ENCODE measurements at places on chromosomes 1 and 21.
A peak's percentile ranks its signal among the peaks of the same experiment; 100 is the strongest.

- no peak for DNase-seq
Measured at GRCh38 chr1:29249951-29250581, 13.7 kb downstream of the PTPRU start.

GRCh38 chr1:169390303-169390702, 22.3 kb downstream of the BLZF1 start:
- no peak for DNase-seq

DNA sequence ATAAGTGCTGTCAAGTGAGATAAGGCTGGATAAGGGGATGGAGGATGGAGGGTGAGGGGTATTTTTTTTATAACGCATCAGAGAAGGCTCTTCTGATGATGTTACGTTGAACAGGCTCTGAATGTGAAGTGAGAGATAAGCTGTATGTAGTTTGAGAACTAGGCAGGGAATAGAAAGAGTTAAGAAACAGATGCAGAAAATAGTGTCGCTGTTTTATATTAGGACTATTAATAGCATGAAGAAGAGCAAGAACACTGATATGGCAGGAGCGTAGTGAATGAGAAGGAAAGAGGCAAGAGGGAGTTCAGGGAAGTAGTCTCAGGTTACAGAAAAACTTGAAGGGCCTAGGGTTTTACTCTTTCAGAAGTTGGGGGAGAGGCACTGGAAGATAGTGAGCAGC, 59.8 kb downstream of the GPR88 start:
- DNase-seq, result no peak

GRCh38 chr21:42123219-42123908, 52.2 kb downstream of the UMODL1 start:
- DNase-seq, result no peak

- DNase-seq, result no peak
Measured at GRCh38 chr1:173485401-173485800, 8.3 kb downstream of the PRDX6 start.

- no peak for DNase-seq
Measured at GRCh38 chr1:62343911-62344310, 24.7 kb upstream of the KANK4 start.

GRCh38 chr1:36150296-36151133, 1.2 kb upstream of the TRAPPC3 start:
- peak; percentile 95 for DNase-seq

DNA sequence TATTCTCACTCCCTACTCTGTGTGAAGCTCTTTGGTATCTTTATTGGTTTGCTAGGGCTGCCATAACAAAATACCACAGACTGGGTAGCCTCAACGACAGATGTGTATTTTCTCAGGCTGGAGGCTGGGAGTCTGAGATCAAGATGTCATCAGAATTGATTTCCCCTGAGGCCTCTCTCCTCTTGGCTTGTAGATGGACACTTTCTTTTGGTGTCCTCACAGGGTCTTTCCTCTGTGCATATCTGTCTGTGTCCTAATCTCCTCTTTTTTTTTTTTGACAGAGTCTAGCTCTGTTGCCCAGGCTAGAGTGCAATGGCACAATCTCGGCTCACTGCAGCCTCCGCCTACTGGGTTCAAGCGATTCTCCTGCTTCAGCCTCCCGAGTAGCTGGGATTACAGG, 71.4 kb upstream of the KCNJ6 start:
- DNase-seq, result no peak

- DNase-seq, result no peak
Measured at GRCh38 chr1:180956028-180956640, 43.4 kb downstream of the KIAA1614 start.

DNA sequence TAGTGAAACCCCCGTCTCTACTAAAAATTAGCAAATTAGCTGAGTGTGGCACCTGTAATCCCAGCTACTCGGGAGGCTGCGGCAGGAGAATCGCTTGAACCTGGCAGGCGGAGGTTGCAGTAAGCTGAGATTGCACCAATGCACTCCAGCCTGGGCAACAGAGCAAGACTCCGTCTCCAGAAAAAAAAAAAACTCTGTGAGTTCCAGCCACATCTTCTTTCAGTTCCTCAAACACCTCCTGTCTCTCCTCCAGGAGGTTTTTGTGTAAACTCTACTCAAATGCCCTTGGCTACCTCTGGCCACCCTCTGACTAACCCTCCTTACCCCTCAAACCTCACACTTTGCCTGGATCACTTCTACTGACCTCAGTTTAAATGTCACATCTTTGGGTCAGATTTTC, 38.1 kb downstream of the RCSD1 start:
- no peak for DNase-seq

DNA sequence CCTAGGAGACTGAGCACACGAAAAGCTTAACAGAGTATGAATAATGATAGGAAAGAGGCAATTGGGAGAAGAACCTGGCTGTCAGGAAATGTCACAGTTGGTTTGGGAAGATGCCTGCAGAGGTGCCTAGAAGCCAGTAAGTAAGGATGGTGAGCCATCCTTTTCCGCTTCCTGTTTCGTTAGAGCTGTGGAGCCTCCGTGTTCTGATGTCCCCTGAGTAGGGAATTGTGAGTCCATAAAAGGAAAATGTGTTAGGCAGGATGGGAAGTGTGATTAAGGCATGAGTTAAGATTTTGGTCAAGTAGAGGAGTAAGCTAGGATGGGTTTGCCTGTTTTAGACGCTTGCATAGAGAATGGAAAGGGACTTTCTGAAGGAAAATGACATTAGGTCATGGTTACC, 9.0 kb downstream of the CLIC4 start:
- no peak for DNase-seq

DNA sequence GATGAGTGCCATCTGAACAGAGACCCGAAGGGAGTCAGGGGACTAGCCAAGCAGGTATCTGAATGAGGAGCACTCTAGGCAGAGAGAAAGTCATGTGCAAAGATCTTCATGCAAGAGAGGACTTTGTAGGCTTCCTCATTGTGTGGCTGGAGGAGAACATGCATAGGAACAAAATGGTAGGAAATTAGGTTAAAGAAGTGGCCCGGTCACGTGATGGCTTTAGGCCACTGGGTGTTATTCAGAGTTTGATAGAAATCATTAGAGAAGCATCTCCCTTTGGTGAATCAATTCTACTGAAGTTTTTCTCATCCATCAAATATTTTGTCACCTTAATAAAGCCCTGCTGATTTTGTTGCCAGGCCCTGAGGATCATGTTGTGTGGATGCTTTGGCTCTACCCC, 45.8 kb upstream of the KCTD3 start:
- no peak for DNase-seq

- no peak for DNase-seq
Measured at GRCh38 chr1:14083277-14083676, 383.3 kb downstream of the PRDM2 start.

DNA sequence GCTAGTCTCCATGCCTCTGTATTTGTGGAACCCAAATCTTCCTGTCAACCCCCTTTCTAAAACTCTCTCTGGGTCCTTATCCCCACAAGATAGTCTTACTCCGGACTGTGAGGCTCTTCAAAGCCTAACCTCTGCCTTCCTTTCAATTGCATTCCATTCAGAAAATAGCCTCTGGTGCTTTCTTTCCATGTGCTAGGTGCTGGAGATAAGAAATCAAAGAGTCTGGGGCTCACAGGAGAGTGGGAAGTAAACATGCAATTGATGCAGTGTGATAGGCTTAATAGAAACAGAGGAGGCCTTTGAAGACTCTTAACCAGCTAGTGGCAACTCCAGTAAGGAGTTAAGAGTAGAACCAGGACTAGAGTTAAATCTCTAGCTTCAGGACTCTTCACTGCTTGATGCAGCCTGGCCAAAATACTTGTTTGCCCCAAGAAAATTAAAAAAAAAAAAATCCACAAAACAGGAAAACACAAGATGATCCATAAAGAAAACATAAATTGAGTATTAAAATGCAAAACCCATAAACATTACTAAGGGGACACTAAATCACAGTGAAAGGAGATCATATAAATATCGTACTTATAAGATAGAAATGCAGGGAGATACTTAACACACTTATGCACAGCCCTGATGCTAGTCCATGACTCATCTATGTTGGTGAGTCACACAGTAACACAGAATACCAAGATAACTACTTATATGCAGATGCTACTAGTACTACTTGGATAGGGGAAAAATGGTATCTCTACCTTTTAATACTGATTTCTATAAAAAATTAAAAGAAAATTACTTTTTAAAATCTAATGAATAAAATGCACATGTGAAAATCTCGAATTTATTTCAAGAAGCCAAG, 341.5 kb downstream of the KCNH1 start:
- no peak for DNase-seq

DNA sequence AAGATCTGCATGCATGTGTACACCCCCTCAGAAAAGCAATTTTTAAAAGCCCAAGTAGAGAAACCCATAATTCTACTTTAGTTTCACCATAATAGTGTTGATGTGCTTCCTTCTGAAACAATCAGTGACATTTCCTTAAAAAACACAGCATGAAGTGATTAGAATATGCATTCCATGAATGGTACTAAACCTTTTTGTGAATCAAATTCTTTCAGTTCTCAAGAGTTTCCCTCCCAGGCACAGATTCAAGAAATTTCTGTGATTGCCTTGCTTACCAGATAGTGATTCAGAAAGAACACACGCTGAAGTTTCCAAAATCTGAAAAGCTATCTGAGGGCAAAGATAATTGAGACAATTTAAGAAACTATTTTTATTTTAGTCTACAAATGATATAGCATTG, 136.4 kb upstream of the ADGRL2 start:
- DNase-seq, result no peak

GRCh38 chr1:36137776-36138175, 11.5 kb downstream of the TRAPPC3 start:
- no peak for DNase-seq

GRCh38 chr1:117904485-117904884, 24.9 kb downstream of the GDAP2 start:
- no peak for DNase-seq

DNA sequence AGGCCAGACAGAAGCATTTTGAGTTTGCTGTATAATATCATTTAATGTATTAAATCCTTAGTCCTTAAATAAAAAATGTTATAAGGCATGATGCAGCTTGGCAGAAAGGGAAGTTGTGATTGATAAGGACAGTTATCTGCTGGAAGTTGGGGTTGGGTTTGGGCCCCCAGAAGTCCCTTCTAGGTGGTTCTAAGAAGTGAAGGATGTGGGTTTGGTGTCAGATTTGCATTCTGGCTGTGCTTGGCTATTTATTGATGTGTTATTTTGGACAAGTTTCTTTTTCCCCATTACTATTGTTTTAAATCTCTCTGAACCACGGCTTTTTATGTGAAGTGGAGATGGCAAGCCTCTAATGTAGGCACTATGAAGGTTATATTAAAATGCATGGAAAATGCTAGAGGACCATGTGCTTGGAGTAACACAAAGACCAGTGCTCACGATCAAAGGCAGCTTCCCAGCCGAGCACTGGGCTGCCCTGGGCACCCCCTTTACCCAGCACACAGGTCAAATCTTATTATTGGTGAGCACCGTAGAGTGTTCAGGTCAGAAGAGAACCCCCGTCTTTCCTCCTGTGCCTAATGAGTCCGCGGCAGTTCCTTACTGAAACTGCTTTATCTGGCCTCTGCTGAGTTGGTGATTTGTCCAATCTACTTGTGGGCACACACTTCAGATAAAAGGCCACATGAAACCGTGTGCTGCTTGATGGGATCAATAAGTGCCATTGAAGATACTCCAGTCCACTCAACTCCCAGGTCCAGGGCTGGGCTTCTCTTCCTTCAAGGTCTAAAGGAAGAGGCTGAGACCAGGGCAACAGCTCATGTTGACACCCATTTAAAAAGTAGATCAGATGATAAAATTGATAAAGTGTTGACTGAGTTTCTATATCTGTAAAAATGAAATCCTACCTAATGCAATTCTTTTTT, 212.0 kb downstream of the PRDM2 start:
- DNase-seq, result no peak

DNA sequence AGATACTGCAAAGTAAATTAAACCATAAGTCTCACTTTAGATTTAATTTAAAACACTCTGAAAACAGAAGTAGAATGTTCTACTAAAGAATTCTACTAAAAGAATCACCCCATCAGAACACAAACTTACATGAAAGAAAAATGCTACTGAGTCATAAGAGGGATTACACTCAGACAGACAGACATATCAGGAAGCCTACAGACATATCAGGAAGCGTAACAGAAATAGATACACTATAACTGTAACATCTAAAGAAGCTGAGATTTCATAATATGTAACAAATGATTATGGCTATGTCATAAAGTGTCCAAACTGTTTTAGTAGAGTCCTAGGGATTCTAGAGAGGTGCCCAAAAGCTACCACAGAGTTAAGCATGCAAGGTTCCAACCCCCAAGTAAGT, 23.9 kb downstream of the FOXJ3 start:
- no peak for DNase-seq

GRCh38 chr1:228273720-228274451, 66.0 kb downstream of the OBSCN start:
- no peak for DNase-seq

GRCh38 chr1:91789273-91789997, 96.5 kb downstream of the TGFBR3 start:
- no peak for DNase-seq

DNA sequence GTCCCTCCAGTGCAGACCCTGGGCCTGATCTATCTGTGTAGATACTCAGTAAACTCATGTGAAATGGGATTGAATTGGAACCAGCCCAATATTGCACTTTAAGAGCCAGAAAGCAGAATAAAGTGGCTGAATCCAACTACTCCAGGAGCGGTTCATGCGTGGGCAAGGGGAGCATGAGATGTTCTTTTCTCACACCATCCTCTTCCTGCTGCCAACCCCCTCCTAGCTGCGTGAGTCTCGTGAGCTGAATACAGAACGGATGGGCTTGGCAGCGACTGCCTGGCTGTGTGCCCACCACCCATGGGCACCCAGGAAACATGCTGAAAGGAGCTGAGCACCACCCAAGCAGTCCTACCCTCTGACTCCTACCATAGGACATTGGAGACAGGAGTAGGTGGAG, 128.3 kb downstream of the ELAVL4 start:
- no peak for DNase-seq

GRCh38 chr1:9481048-9481447, 58.2 kb upstream of the SLC25A33 start:
- DNase-seq, result no peak

DNA sequence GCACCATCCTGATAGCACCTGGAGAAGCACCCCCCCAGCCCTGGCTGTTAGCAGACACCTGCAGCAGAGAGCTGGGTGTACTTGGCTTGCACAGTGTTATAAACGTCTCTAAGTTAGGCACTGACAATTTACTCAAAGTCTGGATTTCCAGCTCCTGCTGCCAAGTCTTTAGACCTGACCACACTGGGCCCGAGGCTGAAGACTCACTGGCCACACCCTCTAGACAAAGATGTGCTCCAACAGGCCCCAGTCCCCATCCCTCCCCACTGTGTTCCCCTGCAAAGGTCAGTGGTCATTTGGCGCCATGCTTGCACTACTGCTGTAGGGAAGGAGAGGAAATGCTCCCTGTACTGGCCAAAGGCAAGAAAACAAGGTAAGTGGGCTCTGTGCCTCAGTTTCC, 31.1 kb downstream of the PADI6 start:
- no peak for DNase-seq

Data from HT-29 (cell line).